ENCODE measurements at places on chromosomes 1 and 21. TPM values are rescaled to one million over a fixed set of nuclear protein-coding genes. Genes with fewer than 3 reads are reported as not detected.

C1orf87 gene
- not detected for total RNA-seq

GJA4 gene
- 31.6 TPM for total RNA-seq

- no peak for DNase-seq
These were observed 20.1 kb downstream of the WDR4 start for GRCh38 chr21:42858957-42859890.

SPRR1A gene
- not detected for total RNA-seq

- DNase-seq, result no peak
These were observed 19.8 kb downstream of the CCT8 start for GRCh38 chr21:29053656-29054055.

GRCh38 chr1:227958617-227959324 lies 11.0 kb upstream of the WNT9A start:
- peak; percentile 53 for DNase-seq

- DNase-seq, result no peak
These were observed 16.1 kb downstream of the SERPINC1 start for GRCh38 chr1:173900992-173901391.

- DNase-seq, result no peak
These were observed 21.5 kb upstream of the SLC44A5 start for GRCh38 chr1:75632350-75632949.

- DNase-seq, result no peak
These were observed 304.2 kb downstream of the CAMTA1 start for GRCh38 chr1:7089497-7089896.

DNA sequence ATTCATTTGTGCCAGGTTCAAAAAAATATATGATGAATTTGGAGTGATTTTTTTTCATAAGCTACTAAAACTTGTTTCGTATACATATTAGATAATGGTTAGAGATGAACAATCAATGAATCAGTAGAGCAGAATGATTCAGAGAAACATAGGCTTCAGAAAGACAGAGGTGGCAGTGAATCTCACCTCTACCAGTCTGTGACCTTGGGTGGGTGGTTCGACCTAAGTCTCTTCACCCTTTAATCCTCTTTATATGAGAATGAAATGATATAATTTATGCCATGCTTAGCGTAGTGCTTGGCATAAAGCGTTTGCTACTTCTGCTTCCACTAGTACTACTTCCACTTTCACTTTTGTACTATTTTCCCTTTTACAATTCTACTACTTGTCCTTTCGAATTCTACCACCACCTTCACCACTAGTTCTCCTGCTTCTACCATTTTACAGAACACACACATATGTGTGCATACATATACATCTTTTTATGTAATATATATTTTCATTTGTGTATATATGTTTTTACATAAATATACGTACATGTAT lies 45.1 kb downstream of the FYB2 start:
- no peak for DNase-seq

DNA sequence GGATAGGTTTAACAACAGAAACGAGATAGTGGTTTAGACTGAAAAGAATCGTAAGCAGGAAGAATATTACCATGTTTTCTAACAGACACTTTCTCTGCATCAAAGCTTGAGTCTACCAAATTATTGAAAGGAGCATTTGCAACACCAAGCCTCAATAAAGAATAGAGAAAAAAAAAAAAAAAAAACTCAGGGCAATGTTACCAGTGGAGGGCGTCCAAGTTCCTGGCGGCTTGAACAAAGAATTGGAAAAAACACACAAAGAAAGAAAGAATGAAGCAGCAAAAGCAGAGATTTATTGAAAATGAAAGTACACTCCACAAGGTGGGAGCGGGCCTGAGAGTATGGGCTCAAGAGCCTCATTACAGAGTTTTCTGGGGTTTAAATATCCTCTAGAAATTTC lies 686.5 kb upstream of the ADGRL2 start:
- no peak for DNase-seq

GRCh38 chr1:26530895-26531598 lies 1.5 kb downstream of the RPS6KA1 start:
- DNase-seq, result no peak

Data from right atrium auricular region (tissue), 2 donors.